Esophagus mucosa (tissue), 1 donor: ENCODE measurements at places on chromosomes 5 and 9. TPM values are rescaled to one million over a fixed set of nuclear protein-coding genes. Genes with fewer than 3 reads are reported as not detected.
A peak's percentile ranks its signal among the peaks of the same experiment; 100 is the strongest.

- ATAC-seq, result no peak
These were observed 128.7 kb upstream of the OTULINL start for GRCh38 chr5:14452685-14453454.

- ATAC-seq, result no peak
These were observed 355.7 kb downstream of the IZUMO3 start for GRCh38 chr9:24189986-24190385.

GRCh38 chr5:151688436-151688835 is 1.7 kb upstream of the SPARC start:
- no peak for ATAC-seq

- ATAC-seq, result no peak
These were observed 26.8 kb downstream of the JADE2 start for GRCh38 chr5:134552301-134552700.

Gene SLC6A18
- not detected for total RNA-seq

DNA sequence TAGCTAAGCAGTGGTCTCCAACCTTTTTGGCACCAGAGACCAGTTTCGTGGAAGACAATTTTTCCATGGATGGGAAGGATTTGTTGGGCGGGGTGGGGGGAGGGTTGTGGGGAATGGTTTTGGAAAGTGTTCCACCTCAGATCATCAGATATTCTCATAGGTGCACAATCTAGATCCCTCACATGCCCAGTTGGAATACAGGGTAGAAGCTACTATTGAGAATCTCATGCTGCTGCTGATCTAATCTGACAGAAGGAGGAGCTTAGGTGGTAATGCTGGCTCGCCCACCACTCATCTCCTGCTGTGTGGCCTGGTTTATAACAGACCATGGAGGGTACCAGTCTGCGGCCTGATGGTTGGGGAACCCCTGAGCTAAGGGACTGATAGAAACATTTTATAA is 662.7 kb upstream of the RGMB start:
- ATAC-seq, result no peak

Gene BARHL1
- not detected for total RNA-seq

DNA sequence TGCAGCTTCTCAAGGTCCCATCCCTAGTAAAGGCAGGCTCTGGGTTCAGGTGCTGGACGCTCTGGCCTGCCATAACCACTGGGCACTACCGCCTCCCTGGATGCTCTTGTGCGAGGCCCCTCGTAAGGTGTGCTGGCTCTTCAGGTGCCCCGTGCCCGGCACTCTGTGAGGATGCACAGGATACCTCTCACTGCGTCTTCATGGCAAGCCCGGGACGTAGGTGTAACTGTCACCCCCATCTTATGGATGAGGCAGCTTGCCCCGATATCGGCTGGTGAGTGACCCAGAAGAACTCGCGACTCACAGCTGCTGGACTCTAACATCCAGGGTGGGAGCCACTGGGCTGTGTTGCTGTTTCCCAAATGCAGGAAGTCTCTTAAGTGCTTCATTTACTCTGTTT is 79.0 kb downstream of the GTF3C4 start:
- peak; percentile 23 for ATAC-seq

DNA sequence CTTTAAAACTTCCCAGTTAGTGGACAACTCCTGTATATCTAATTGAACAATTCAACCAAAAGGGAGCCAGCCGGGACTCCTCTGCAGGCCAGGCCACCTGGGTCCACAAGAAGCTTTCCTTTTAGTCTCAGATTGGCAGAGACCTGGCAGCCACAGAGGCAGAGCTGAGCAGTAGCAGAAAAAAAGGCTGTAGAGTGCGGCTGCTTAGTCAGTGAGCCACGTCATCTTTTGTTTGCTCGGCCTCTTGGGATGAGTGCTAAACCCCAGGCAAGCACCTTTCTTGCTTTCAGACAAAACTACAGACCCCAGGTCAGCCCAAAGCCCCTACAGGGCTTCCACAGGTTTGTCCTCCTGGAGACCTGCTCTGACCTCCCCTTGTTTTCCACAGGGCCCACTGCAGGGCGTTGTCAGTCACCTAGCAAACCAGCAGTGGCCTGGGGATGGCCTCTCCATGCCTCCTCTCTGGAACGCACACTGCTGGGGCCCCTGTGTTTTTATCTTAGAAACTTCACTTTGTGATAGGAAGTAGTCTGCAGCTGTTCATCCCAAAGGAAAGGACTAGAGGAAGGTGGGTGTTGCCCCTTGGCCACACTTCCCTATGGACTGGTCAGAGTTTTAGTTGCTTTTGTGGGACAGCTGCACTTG is 49.9 kb downstream of the SHB start:
- ATAC-seq, result peak; percentile 44

DNA sequence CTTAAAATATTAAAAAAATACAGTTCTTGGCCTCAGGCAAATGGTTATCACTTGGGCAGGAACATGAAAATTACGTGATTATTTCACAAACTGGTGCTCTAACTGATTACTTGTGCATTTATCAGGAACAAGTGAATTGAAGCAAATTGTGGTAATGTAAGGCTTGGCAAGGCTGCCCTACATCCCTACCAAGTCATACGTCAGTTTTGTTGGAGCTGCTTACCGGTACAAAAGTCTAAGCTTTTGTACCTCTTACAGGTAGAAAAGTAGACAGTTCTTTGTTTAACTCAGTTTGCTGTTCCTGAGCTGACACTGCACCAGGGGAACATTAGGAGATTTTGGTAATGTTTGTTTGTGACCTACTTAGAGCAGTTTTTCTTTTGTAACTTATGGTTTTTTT is 2.2 kb downstream of the G3BP1 start:
- no peak for ATAC-seq

GRCh38 chr5:135435467-135436330 is 11.4 kb downstream of the DCANP1 start:
- ATAC-seq, result no peak

DNA sequence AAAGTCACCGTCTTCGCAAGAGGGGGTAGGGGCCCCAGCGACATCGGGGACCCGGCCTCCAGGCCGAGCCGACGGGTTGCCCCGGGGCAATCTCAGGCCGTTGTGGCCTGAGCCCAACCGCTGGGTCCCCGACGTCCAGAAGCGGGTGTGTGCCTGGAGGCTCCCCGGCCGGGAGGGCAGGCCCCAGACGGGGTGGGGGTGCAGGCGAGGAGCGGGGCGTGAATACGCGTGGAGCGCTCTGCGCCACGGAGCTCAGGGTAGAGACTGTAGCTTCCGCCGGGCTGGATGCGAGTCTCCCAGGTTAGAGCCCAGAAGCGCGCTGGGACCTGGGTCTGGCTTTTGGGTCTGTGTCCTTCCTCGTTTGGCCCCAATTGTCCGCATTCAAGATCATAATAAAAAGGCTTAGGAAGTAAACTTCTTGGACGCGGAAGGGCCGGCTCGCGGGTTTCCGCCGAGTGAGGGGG is 3.5 kb downstream of the BARX1 start:
- ATAC-seq, result peak; percentile 7

DNA sequence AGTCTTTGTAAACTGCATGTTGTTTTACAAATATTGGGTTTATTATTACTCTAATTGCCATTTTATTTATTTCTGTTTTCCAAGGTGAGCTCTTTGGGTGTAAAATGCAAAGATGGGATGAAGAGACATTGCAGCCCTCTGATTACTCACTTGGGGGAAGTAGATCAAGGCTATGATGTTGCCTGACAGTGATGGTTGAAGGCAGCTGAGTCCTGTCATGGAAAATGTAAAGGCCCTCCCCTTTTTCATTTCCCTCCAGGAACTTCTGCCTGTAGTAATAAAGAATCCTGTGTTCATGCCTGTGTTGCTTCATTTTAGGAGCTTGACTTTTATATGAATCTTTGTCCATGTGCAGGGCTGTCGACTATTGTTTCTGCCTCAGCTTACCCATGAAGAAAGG is 605.4 kb upstream of the CLINT1 start:
- ATAC-seq, result no peak

Gene PHYKPL
- total RNA-seq, result 26.8 TPM

DNA sequence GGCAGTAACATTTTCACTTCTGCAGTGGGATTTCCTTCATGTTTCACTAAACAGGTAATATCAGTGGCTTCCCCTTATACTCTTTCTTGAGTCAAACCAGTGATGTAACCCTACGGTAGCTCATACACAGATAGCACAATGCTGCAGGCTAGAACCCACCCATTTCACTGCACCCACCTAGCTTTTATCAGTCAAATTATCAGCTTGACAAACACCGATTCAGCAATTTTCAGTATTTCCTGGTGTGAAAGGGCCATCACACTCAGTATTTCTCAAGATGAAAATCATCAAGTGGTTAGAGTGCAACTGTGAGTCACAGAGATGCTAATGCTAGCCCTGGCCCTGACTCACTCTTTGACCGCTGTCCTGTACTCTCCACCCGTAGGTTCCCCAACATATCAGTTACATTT is 242.3 kb upstream of the PTGER4 start:
- ATAC-seq, result peak; percentile 77

Gene FBP1
- total RNA-seq, result 1.2 TPM

- ATAC-seq, result no peak
These were observed 42.4 kb downstream of the HOMER1 start for GRCh38 chr5:79471556-79471955.

Gene ZFYVE16
- 21.4 TPM for total RNA-seq

GRCh38 chr9:17018540-17019196 is 116.2 kb upstream of the CNTLN start:
- peak; percentile 33 for ATAC-seq

DNA sequence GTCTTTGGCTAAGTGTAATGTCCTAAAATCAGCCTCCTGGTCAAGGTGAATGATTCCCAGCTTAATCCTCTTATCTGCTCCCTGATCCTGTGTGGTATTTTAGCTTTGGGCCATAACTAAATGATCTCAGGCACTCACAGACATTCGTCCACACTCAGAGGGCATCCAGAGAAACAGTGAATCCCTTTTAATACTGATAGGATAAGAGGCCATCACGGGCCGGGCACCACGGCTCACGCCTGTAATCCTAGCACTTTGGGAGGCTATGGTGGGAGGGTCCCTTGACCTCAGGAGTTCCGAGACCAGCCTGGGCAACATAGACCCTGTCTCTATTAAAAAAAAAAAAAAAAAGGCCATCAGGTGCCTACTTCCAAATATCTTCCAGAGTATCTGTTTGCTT is 6.3 kb downstream of the PDCL start:
- no peak for ATAC-seq

- ATAC-seq, result no peak
These were observed 24.1 kb downstream of the GOLGA2 start for GRCh38 chr9:128251732-128252100.
